Stimulated activated CD4-positive, alpha-beta T cell treated with anti-CD3 and anti-CD28 coated beads, Interleukin-1b, Interleukin-23, amount 100 ng/mL, for 1 hour (primary cell): ENCODE measurements at places on chromosomes 11 and 22.
A peak's percentile ranks its signal among the peaks of the same experiment; 100 is the strongest.

- peak; percentile 79 for DNase-seq
These were observed at the start of gene PPARA for GRCh38 chr22:46150034-46150654. Gene PPARA (plus strand): TSS chr22:46150526. CDS start chr22:46198384, 47,858 bp downstream.

DNA sequence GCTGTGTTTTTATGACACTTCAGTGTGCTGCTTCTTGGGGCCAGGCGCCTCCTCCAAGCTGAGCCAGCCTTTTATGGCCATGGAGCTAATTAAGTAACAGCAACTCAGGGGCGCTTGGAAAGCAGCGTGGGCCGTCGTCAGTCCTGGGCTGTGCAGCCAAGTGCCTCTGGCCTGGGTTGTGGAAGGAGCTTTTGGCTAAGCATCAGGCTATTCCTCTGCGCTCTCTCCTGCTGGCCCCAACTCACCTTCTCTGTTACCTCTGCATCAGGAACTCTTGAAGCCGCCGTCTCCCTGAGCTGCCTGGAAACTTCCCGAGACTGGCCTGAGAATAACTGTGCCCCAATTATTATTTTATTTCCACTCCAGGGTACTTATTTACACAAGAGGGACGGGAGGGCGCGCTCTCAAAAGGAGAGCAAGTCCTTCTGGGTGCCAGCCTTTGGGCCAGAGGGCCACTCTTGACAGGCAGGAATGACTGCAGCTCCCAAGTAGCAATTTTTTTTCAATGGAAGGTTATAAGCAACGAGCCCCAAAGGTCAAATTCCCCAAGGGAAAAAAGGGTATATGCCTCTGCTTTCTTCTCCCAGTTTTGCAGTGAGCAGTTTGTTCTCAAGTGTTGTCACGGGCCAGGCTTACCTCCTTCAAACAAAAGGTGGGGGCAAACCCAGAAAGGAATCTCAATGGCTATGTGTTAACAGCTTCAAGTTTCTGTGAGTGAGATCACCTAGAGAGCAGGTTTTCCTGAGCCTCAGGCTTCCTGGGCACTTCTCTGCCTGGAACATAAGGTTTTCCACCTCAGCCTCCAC is 38.5 kb upstream of the NAV2 start:
- no peak for DNase-seq

- no peak for DNase-seq
These were observed 28.3 kb upstream of the USP47 start for GRCh38 chr11:11813288-11813962.

- no peak for DNase-seq
These were observed 17.5 kb downstream of the SULT4A1 start for GRCh38 chr22:43844560-43845545.

DNA sequence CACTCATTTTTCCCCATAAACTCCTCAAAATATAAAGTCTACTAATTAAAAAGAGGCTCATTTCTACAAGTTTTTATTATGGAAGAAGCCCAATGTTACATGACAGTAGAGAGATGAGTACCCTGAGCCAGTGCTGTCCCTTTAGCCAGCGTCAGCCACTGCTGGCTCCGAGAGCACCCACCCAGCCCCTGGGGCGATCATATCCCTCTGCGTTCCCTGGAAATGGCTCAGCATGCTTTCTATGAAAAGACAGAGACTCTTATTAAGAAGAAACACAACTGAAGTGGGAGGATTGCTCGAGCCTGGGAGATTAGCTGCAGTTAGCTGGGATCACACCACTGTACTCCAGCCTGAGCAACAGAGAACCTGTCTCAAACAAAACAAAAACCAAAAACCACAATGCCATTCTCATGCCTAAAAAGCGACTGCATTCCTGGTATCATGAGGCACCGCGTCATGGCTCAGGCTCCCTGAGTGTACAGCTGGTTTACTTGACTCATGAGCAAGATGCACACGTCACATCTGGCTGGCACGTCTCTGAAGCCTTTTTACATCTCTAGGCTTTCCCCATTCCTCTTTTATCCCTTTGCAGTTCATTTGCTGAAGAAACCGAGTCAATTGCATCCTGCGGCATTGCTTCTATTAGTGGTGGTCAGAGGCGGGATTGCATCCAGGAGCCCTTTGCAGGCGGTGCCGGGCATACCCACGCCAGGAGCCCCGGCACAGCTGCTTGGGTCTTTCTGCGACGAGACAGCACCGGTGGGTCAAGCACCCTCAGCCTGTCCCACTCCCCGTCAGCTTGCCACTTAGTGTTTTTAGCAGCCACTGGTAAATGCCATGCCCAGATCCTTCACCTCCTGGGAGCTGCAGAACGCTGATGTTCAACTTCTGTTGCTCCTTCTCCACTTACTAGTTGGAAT is 119.9 kb downstream of the CTTN start:
- DNase-seq: no peak

DNA sequence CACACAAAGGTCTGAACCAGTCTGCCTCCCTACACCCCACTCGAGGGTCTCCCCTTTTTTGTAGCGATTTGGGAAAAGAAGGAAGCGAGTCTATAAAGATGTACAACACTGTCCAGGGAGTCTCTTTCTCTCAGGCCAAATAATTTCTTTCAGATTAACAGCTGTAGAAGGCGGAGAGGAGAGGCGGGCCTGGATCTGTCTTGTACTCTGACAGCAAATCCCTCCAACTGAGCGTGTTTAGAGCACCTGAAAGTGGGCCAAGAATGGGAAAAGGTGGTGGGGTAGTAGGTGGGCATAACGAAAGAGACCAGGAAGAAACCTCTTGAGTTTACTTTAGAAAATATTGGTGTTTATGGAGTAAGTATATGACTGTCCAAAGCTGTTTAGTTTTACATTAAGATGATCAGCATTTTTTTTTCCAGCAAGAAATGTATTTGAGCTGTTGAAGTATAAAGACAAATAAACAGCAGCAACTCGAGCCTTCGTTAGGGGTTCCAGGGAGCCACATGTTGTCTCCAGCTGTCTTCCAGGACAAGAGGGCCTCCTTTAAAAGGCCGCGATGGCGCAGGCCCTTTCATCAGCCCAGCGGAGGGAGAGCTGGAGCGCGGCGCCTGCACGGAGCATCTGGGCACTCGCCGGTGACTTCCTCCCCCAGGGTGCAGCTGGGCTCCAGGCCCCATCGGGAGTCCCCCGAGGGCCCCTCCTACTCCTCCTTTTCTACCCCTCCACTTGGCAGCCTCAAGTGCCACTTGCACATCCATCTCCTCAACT is 34.9 kb downstream of the SCUBE1 start:
- DNase-seq: no peak

GRCh38 chr11:97743205-97743742 is 1277.5 kb upstream of the CNTN5 start:
- no peak for DNase-seq

DNA sequence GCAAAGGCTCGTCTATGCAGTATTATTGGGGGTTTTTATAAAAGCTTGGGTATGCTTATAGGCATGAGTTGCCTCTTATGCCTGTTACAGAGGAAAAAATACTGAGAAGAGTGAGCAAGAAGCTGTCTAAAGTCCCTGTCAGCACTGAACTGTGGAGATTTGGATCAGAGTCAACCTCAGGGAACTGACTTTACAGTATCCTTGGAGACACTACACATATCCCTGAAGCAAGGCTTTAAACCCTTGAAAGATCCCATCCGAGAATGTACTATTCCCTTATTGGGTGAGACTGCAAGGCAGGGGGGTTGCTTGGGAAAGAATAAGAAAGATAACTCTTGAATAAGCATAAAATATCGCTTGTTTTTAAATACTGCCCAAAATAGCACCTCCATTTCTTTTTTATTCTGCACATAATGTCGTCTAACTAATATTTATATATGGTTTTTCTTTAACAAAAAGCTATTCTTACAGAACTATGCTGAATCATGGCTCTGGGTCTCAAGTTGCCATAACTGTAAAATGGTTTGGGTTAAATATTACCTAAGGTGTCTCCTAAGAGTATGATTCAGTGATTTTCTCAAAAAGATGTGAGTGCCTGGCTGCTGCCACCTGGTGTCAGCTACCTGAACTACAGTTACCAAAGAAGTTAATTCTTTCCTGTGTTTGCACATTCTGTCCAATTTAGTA is 1062.8 kb downstream of the DLG2 start:
- peak; percentile 0 for DNase-seq

- no peak for DNase-seq
These were observed 137.6 kb downstream of the CD44 start for GRCh38 chr11:35276396-35277145.

- DNase-seq: no peak
These were observed 60.8 kb upstream of the PDE3B start for GRCh38 chr11:14582793-14583192.

DNA sequence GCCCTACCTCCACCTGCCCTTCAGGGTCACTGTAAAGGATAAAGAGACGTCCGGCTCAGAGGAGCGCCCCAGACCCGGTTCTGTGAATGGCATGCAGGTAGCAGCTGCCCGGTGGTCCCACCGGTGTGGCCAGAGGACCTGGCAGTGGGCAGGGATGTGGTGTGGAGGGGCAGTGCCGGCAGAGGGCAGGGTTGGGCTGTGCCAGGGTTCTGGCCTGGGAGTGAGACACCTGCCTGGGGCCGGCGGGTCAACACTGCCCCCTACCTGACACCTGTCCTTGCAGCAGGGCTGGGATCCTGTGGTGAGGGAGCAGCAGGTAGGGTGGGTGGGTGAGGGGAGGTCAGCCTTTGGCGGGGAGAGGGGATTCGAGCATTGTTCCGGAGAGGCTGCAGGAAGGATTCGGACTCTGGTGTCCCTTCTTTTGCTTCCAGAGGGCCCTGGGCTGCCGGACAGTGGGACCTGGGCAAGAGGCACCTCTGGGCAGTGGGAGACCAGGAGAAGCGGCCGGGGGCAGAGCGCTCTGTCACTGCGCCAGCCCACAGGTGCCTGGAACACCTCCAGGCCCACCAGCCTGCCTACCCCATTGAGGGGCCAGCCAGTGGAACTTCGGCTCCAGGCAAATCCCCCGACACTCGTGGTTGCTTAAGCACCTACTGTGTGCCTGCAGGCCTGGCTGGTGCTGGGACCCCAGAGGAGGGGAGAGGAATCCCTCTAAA is 1.6 kb upstream of the PHLDA2 start:
- DNase-seq: no peak

GRCh38 chr11:1042626-1043562 is 6.4 kb upstream of the MUC6 start:
- no peak for DNase-seq

- DNase-seq: no peak
These were observed 565 bp downstream of the GAS2L1 start for GRCh38 chr22:29306835-29307595.

- no peak for DNase-seq
These were observed 9.3 kb downstream of the KLHL35 start for GRCh38 chr11:75423721-75424120.

DNA sequence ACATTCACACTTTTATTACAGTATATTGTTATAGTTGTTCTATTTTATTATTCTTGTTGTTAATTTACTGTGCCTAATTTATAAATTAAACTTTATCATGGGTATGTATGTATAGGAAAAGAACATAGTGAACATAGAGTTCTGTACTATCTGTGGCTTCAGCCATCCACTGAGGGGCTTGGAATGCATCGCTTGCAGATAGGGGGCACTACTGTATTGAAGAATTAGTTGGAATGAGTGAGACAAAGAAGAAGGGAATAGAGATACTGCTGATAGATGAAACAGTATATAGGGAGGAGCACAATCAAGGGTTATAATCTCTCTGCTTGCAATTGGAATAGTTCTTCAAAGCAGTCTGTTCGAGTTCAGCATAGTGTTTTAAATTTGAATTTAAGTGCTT is 432.2 kb downstream of the RAB38 start:
- DNase-seq: no peak

- no peak for DNase-seq
These were observed 3.8 kb downstream of the AMOTL1 start for GRCh38 chr11:94771951-94772350.

- no peak for DNase-seq
These were observed 21.5 kb downstream of the CTSC start for GRCh38 chr11:88315981-88316441.

DNA sequence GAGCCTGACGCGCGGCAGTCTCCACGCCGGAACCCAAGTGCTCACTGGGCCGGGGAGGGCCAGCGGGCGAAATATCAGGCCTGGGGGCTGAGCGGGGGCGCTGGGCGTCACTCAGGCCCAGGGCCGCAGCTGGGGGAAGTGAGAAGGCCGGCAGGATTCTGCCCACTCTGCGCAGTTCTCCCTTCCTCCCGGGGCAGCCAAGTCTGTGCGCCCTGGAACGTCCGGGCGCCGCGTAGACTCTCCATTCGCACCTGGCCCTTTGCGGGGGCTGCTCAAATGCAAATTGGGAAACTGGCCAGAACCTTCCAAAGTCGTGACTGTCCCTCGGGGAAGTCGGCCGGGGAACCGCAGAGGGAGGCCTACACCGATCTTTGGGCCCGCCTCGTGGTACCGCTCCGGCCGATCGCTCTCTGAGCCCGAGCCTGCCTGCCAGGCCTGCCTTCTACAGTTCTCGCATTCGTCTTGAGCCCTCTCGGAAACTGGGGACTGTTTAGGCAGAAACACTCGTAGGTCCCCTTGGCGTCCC is 2.2 kb upstream of the SLC6A5 start:
- no peak for DNase-seq

- DNase-seq: no peak
These were observed 87.0 kb upstream of the THY1 start for GRCh38 chr11:119509969-119510401.

DNA sequence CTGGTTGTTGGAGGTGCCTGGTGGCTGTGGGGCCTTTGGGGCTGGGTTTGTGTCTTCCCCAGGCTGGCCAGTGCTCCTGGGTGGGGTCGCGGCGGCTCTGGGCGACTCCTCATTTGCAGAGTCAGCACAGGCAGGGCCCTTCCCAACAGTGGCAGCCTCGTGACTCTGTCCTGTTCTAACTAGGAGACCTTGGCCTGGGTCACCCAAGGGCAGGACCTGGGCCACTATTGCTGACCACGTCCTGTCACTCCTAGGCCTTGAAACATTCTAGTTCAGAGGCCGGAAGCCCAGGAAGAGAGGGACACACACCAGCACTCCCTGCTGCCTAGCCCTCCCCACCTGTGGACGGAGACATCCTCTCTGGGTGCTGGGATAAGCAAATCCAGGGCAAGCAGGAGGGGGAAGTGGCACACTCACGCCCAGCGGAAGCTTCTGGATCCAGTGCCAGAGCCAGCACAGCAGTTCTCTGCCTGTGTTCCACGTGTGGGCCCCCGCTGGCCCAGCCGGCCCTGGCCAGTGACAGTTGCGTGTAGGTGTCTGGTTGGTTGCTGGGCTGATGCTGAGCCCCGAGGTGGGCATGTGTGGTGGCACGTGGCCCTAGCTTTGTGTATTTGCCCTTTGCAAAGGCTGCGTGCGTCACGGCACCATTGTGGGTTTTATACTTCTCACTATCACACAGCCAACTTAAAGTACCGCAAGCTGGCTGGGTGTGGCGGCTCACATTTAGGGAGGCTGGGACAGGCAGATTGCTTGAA is 4.3 kb upstream of the CHID1 start:
- DNase-seq: no peak
